ENCODE measurements at places on chromosomes 7 and 10.

GRCh38 chr10:100882671-100883311 lies 30.0 kb upstream of the SLF2 start:
- peak; percentile 59 for DNase-seq

DNA sequence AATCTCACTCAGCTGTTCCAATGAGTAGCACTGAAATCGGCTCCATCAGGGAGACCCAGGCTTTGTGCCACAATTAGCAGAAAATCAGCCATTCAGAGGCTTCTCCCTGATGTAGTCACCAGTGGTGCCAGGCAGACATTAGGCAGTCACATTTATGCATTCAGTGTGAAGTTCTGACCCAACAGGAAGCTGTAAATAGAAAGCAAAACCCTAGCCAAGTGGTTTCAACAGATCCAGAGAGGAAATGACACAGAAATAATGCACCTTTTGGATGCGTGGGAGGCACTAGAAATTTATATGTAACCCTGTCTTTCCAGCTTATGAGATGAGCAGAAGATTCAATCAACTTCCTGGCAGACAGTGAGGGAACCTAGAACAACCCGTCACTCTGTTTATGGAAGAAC lies 186.4 kb downstream of the PDE1C start:
- DNase-seq: peak; percentile 83

GRCh38 chr7:1354661-1355567 lies 104.4 kb downstream of the MICALL2 start:
- DNase-seq: no peak

GRCh38 chr7:633381-634018 lies 93.0 kb upstream of the DNAAF5 start:
- no peak for DNase-seq

DNA sequence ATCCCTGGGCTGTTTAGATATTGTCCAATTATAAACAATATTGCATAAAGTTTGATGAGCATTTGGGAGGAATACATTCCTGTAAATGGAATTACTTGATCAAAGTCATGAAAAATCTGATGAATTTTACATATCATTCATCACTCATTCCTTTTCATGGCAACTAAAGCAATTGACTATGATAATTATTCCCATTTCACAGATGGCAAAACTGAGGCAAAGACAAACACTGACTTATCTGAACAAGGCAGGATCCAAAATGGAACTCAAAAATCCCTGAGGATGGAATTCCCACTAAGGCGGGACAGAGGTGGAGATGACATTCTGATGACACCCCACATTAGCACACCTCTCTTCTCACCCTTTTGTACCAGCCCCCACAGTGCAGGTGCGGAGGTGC lies 17.1 kb downstream of the SLIT1 start:
- DNase-seq: no peak

- no peak for DNase-seq
These were observed 2.9 kb downstream of the IGF2BP3 start for GRCh38 chr7:23467291-23467805.

GRCh38 chr10:30897547-30897946 lies 134.1 kb downstream of the ZNF438 start:
- DNase-seq: no peak

GRCh38 chr7:20026762-20027161 lies 190.4 kb downstream of the MACC1 start:
- no peak for DNase-seq

GRCh38 chr7:48452218-48452617 lies 281.0 kb downstream of the ABCA13 start:
- DNase-seq: no peak

DNA sequence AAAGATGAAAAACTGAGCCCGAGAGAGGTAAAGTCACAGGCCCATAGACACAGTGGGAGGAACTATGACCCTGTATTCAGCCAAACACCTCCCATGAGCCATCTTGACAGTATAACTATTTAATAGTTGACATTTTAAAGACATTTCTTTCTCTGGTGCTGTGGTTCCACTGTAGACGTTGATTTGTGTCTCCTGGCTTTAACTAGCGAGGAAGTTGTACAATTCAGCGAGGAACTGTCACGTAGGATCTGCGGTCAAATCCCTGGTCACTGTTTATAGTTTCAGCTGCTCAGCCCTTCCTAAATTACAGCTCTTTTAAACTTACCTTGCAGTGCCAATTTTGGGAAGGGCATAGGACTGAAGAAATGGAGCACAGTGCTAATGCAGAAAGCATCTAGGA lies 7.1 kb upstream of the CELF2 start:
- DNase-seq: no peak

DNA sequence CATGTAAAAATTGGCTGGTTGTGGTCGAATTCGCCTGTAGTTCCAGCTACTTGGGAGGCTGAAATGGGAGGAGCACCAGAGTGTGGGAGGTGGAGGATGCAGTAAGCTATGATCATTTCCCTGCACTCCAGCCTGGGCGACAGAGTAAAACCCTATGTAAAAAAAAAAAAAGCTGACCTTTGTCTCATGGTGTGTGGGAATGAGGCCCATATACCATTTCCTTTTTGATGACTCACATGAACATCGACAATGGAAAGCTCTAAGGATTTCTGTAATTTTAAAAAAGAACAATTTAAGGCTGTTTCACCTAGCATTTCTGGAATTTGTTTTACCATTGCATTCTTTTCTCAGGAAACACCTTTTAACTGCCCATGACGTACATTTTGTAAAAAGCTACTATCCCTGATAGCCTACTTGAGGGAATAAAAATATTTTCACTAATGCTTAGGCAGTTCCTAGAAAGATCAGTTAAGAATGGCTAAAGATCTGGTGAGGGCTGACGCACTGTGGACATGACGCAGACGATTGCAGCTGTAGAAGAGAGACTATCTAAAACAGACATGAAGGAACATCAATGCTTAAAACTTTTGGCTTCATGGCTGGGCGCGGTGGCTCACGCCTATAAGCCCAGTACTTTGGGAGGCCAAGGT lies 400.6 kb upstream of the IGFBP3 start:
- peak; percentile 90 for DNase-seq

DNA sequence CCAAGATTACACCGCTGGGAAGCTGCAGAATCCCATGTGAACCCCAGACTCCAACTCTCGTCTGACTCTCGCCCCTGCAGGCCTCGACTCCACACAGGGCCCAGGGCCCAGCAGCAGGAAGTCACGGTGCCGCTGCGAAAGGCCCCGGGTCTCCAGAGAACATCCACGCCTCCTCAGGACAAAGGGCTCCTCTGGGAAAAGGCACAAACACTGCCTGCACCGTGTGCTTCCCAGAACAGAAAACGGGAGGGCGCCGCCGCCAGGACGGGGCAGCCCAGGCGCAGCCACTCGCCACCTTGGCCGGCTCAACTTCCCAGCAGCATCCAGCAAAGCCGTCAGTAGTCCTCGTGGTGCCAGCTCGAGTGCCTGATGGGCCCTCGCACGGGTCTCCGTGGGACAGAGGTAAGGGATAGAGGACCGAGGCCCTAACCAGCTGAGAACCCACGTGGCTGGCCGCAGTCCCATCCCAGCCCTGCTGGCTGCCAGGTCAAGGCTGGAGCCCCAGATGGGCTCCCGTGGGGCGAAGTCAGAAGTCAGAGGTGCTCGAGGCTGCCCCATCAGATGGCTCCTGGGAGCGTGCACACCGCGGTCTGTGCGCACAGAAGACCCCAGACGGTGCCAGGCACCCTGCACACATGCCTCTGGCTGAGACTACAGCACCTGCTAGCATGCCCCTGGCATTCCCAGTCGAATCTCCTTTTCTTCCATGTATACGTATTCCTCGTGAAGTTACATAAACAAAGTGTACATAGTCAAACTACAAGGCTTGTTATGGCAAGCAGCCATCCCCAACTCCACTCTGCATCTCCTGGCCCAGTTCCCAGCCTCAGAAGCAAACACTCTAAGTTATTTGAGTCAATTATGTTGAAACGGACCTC lies 60.2 kb downstream of the MAD1L1 start:
- DNase-seq: no peak

GRCh38 chr10:85857305-85857704 lies 509.3 kb downstream of the GRID1 start:
- DNase-seq: no peak

DNA sequence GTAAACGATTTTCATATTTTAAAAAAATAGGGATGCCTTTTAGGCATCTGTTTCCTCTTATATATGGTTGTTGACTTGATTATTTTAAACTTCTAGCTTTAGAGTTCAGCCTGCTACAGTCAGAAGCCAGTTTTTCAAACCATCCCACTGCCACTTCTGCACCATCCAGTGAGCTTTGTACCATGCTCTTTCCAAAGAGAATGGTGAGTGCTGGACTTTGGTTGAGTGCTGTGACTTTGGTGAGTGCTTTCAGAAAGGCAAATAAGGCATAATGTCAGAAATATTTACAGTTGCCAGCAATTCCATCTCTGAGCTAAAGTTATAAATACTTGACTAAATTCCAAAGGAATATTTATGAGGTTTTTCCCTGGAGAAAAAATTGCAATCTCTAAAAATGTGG lies 117.4 kb downstream of the IPMK start:
- DNase-seq: no peak

GRCh38 chr7:79475455-79475854 lies 22.0 kb upstream of the MAGI2 start:
- DNase-seq: no peak

GRCh38 chr7:3995187-3995586 lies 686.9 kb upstream of the FOXK1 start:
- DNase-seq: no peak

GRCh38 chr10:72794260-72794659 lies 99.3 kb upstream of the OIT3 start:
- peak; percentile 18 for DNase-seq

DNA sequence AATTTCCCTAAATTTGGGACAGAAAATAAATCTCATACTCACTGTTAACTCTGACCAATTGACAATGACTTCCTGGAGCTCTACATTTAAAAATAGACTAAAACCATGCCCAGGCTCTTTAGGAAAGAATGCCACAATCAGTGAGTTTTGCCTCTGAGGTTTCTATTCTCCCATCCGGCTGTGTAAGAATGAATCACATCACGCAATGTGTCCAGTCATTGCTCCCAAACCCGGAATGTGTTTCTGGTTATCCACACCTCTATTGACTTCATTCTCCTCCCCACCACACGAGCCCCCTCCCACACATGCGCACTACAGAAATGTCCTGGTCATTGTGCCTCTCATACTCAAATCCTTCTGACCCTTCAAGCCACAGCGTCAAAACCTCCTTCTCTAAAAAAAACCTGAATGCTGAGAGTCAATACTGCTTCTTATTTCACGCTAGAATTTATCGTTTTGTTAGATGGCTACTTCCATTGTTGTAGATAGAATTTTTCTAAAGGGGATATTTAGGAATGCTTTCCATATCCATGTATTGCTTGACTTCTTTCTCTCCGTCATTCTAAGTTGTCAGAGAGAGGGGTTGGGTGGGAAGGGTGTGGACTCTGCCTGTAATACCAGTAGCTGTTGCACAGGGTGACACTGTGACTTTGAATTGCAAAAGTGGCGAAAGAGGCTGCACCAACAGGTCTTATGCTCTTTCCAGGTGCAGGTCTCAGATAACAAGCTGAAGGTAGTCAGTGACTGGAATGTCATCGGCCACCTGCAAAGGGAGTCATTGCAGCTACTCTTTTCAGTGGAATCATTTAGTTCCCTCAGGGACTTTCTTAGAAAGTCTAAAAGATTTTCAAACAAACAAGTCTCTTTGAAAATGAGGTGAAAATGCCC lies 356.6 kb downstream of the PAXIP1 start:
- peak; percentile 84 for DNase-seq

- no peak for DNase-seq
These were observed 133.9 kb downstream of the ANLN start for GRCh38 chr7:36523371-36524101.

DNA sequence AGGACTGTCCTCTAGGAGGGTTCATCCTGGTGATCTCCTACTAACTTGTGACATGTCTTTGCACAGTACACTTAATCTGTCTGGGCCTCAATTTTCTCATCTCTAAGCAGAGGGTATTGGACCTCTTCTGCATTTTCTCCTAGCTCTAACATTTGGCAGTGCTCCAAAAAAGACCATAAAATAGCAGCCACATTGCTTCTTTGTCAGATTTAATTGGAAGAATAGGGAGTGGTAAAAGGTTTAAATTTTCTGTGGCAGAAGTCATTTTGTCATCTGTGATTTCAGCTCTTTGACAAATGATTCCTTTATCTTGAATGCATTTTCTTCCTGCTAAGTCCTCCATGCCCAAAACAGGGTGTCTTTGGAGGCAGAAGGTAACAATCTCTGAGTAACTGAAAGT lies 289.9 kb upstream of the LRGUK start:
- no peak for DNase-seq

GRCh38 chr7:2687881-2688318 lies at the start of gene AMZ1:
TSS of gene AMZ1 (plus strand) at chr7:2688202. CDS start at chr7:2700452, 12,250 bp downstream.
- DNase-seq: no peak

DNA sequence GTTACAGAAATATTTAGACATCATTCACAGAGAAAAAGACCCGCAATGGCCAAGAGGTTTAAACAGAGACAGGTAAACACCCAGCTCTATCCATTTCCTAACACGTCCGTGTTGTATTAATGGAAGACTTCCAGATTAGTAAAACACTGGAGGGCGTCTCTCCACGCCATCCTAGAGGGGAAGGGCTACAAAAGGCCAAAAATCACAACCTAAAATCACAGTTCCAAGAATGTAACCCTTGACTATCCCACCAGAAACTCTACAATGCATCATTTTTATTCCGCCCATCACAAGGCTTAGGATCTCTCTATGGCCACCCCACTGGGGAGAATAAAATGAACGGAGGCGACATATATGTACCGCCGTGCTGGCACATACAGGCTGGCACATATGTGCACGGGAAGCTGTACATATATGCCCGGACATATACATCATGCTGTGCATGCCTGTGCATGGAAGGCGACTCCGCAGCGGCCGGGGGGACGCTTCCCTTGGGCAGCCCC lies 734 bp downstream of the PCLO start:
- DNase-seq: peak; percentile 6

- DNase-seq: no peak
These were observed 89.0 kb downstream of the EMX2 start for GRCh38 chr10:117631276-117632145.

GRCh38 chr7:80711531-80711930 lies 73.1 kb downstream of the CD36 start:
- peak; percentile 79 for DNase-seq

- DNase-seq: no peak
These were observed 135.4 kb upstream of the RSU1 start for GRCh38 chr10:16952610-16953009.

DNA sequence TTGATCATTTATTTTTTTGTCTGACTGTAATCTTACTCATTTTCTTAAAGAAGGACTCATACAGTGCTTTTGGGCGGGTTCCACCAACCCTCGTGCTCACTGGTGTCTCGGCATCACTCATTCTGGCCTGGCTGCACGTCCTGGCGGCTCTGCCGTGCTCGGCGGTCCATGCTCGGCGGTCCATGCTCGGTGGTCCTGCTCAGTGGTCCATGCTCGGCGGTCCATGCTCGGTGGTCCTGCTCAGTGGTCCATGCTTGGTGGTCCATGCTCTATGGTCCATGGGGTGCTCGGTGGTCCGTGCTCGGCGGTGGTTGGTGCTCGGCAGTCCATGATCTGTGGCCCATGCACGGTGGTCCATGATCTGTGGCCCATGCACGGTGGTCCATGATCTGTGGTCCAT lies 72.5 kb downstream of the WDR37 start:
- no peak for DNase-seq
